ENCODE measurements at places on chromosomes 5 and 9.

DNA sequence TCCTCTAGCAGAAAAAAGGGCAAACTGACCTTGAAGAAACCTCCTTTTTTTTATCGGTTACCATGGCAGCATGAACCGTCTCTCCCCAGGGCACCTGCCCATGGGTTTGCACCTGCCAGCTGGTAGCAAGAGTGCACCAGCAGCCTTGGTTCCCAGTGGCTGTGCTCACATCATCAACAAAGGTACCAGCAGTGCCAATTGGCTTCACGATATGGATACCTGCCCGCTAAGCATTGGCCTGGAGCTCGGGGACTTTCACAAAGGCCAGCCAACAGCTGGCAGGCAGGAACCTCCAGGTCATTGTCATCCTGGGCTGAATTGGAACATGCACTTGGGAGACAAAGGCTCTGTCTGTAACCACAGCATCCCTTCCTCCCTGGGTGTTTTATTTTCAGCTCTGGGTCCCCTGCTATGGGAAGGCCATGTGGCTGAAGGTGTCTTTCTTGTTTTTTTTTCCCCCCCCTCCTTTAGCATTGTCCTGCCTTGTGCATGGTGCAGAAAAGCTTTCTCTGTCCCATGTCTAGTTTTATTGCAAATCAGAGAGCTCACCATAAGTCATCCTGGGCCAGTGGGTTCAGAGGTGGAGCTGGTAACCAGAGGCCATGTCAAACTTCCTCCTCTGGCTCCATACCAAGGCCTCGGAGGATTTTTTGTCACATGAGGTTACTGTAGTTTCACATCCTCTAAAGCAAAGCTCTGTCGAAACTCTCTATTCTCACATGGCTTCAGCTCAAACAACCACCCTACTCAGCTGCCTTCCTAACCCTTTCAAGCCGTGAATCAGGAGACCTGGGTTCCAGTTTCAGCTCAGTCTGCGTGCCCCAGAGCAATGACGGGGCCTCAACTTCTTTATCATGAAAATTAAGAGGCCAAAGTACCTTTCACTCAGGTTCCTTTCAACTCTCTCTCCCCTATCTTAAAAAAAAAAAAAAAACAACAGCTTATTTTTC is 145.5 kb upstream of the MAP3K1 start:
- no peak for DNase-seq

DNA sequence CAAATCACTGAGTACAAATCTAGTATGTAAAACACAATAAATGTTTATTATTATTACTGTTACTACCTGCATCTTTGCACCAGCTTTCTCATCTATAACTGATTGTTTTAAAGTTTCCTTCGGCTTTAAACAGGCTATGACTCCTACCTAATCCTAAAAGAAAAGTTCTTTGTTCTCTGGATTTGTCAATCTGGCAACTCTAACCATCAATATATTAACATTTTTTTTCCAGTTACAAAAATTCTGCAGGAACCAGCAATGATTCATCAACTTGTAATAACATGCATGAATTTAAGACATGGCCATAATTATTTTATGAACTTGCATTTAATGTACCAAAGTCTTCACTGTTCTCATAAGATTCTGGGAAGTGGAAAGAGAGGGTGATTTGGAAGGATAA is 228.5 kb downstream of the PIK3R1 start:
- no peak for DNase-seq

DNA sequence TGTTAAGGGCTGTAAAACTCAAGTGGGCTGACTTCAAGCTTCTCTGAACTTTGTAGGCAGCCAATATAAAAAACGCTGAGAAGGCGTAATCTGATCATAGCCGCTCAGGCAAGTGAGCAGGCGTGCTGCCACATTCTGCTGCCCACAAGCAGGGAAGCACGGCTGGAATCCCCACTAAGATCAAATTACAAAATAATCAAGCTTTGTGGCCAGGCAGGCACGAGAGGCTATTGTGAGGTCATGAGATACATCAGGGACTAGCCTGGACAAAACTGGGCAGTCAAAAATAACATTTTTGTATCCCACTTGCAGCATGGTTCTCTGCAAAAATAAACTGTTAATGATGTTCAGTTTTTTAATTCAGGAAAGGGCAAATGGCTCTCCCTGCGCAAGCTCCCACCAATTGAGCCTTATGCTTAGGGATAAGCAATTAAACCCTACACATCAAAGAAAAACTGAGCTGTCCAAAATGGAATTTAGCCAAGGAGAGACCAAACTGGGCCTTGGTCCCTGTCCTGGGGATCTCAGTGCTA is 64.0 kb downstream of the POU5F2 start:
- DNase-seq: no peak

DNA sequence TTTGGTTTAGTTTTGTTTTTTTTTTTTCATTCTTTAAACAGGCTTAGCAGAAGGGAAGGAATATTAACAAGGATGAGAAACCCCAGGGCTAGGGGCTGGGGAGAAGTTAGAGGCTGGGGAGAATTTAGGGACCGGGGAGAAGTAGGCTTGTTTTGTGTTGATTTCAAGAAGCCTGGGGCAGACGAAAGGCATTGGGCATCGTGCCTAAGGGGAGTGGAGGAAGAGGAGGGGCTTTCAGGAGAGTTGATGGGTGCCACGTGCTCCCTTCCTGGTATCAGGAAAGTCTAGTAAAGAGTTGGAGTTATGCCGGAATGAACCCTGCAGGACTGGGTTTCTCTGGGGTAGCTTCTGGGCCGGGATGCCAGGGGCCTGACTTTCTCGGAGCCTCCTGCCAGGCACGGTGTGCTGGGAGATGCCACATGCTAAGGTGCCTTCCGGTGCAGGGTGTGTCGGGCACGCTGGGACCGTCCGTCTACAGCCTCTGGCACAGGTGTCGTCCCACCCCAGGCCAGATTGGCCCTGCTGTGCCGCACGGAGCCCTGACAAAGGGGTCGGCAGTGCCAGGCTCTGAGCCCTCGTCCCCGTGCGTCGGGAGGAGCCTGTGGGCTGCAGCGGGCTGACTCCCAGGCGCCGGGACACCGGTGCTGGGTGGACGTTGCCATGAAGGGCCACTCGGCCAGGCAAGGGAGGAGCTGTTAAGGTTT is 159.9 kb downstream of the OLFM1 start:
- DNase-seq: no peak

- no peak for DNase-seq
These were observed 388.3 kb downstream of the PLK2 start for GRCh38 chr5:58071566-58071965.

- no peak for DNase-seq
These were observed 26.3 kb downstream of the GSN start for GRCh38 chr9:121294151-121294743.

DNA sequence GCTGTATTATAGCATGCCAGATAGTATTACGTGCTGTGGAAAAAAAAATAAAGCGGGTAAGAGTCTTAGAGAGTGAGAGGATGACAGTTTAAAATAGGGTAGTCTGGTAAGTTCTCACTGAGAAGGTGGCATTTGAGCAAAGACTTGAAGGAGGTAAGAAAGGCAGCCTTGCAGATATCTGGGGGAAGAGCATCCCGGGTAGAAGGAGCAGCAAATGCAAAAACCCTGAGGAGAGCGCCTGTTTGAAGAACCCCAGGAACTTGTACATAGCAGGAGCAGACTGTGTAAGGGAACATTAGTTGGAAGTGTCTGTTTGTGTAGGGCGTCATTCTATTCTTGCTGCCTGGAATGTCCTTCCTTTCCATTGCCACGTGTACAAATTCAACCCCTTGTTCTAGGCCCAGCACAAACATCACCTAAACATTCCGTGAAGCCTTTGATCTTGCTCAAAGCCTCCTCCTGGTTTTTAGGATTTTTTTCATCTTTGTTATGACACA is 2.6 kb downstream of the AP3S1 start:
- DNase-seq: no peak

DNA sequence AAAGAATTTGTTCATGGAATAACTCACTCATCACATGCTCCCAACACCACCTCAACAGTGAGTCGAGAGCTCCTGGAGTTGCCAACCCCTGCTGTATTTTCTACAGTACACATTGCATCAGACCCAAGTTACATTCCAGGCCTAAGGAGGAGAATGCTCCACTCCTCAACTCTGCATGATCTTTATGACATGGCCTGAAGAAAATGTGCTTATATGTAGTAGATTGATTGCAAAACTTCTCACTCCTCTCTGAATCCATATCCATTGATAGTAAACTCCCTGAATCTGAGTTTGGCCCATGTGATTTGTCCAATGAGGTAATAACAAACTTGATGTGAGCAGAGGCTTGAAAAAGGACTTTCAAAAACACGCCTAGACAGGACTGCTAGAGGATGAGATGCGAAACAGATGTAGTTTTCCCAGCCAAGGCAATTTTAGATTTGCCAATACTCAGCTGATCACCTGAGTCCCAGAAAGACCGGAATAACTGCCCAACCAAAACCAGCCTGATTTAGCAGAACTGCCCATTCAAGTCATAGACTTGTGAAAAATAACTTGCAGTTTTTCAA is 29.0 kb upstream of the PAPPA start:
- no peak for DNase-seq

- no peak for DNase-seq
These were observed 104.5 kb upstream of the LHFPL2 start for GRCh38 chr5:78753093-78753531.

DNA sequence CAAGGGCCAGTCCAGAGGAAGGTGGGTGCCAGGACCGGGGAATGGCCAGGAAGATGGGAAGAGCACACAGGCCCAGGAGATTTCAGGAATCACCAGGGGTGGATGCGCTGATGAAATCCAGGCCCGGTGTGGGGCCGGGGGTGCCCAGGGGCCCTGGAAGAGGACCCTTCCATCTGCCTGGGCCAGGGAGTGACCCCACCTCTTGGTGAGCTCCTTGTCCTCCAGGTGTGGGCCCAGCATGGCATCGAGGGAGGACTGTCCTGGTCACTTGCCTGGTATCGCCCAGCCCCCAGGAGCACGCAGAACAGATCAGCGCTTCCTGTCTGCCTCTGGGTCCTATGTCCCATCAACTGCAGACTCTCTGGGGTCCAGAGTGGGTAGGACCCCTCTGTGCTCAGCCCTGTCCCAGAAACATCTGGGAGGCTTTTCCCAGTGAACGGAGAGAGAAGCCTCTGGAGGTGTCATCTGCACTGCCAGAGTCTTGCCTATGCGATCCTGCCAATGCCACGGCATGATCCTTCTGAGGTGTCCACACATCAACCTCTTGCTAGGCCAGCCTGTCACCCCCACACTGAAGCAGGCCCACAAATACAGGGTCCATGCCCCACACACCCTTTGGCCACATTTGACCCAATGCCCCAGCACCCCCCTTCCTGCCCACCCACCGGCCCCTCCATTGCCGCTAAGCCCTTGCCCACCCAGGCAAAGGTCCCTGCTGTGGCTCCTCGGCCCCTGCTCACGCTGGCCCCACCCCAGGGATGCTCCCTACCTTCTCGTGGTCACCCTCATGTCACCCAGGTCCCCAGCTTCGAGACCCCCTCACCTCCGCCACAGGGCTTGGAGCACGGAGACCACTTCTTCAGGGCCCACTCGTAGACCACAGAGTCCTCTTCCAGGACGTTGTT is 67.2 kb downstream of the ZNF354C start:
- no peak for DNase-seq

Measured in stimulated activated CD8-positive, alpha-beta memory T cell treated with anti-CD3 and anti-CD28 coated beads, Interleukin-4, amount 100 ng/mL, for 1 hour (primary cell).